Activated T-helper 17 cell treated with anti-CD3 and anti-CD28 coated beads, Interleukin-2, amount 50 U/mL, for 72 hours (primary cell): ENCODE measurements at places on chromosomes 1 and 21. TPM values are rescaled to one million over a fixed set of nuclear protein-coding genes. Genes with fewer than 3 reads are reported as not detected.
A peak's percentile ranks its signal among the peaks of the same experiment; 100 is the strongest.

The TRMT1L gene
- total RNA-seq, result 30.2 TPM

DNA sequence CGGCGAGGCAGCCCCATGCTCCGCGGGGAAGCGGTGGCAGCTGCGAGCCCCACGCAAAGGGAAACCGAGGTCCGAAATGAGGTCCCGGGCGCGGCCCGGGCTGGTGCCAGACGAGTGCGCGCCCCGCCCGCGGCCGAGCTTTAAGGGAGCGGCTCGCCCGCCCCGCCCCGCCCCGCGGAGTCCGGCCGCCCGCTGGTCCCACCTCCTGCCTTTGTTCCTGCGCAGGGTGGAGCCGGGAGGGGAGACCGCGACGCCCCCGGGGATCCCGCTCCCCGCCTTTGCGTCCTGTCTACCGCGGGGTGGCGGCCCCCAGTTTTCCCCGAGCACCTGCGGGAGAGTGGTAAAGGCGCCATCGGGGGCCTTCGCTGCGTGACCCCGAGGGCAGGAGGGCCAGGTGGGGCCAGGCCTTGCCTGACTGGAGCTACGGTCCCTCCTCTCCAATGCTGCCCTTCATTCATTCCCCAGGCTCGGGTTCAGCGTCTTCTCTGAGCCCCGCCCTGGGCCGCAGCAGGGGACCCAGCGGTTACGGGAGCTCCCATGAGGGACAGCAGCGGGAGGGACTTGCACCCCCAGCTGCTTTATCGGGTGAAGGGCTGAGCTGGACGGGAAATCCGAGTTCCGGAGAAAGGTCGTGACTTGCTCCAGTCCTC is at the start of gene HES2:
HES2 (minus strand) TSS at position 116 of the 650 bp plus-strand sequence; CDS start at position 17, 99 bp downstream.
- peaks cover 34% of the 10 kb centered on the region for H3K27me3 ChIP-seq
- no peak within 1 kb of the TSS for H3K27ac ChIP-seq
- H3K36me3 ChIP-seq, result no peaks in the 10 kb centered on the region
- H3K4me3 ChIP-seq, result peak within 1 kb of the TSS; percentile 12
- H3K4me1 ChIP-seq, result peaks cover 5% of the 10 kb centered on the region
- ATAC-seq, result peak; percentile 13

GRCh38 chr1:72568113-72568512 is 285.8 kb upstream of the NEGR1 start:
- H3K27me3 ChIP-seq, result no peaks in the 10 kb centered on the region
- no peaks in the 10 kb centered on the region for H3K36me3 ChIP-seq
- H3K27ac ChIP-seq, result no peak overlapping the region
- H3K4me3 ChIP-seq, result no peak overlapping the region
- no peaks in the 10 kb centered on the region for H3K4me1 ChIP-seq
- ATAC-seq, result no peak

DNA sequence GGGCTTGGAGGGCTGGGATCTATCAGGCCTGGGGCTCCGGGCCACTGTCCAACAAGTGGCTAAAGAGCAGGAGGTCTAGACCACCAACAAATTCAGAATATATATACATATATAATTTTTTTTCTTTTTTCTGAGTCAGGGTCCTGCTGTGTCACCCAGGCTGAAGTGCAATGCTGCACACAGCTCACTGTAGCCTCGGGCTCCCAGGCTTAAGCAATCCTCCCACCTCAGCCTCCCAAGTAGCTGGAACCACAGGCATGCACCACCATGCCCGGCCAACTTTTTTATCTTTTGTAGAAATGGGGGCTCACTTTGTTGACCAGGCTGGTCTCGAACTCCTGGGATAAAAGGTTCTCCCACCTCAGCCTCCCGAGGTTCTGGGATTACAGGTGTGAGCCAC is 6.8 kb upstream of the LAPTM5 start:
- H3K27ac ChIP-seq, result no peak overlapping the region
- no peaks in the 10 kb centered on the region for H3K27me3 ChIP-seq
- ATAC-seq, result no peak
- H3K4me1 ChIP-seq, result peaks cover 25% of the 10 kb centered on the region
- H3K4me3 ChIP-seq, result no peak overlapping the region
- H3K36me3 ChIP-seq, result no peaks in the 10 kb centered on the region

DNA sequence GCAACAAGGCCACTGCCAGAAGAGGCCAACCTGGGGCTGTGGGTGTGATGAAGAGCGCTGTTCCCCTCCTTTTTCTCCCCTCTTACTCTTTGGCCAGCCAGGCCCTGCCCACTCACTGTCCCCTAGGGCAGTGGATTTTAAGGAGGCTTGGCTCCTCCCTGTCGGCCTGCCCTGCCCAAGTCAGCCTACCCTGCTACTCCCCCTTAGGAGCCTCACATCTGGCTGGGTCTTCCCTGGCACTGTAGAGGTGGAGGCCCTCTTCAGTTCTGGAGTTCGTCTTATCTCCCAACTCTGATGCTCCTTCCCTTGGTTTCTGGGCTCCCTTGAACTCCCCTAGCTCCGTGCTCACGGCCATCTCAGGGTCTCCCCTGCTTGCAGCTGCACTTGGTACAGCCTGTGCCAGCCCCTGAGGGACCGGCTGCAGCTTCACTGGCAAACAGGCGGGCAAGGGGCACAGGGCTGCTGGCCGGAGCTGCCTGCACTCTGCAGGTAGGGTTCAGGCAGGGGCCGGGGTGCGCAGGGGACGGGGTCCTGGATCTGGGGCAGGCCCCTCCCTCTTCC is 4.0 kb downstream of the AMPD2 start:
- peaks cover 62% of the 10 kb centered on the region for H3K36me3 ChIP-seq
- H3K4me3 ChIP-seq, result peak overlapping the region; percentile 97
- H3K4me1 ChIP-seq, result peaks cover 19% of the 10 kb centered on the region
- H3K27me3 ChIP-seq, result no peaks in the 10 kb centered on the region
- no peak for ATAC-seq

DNA sequence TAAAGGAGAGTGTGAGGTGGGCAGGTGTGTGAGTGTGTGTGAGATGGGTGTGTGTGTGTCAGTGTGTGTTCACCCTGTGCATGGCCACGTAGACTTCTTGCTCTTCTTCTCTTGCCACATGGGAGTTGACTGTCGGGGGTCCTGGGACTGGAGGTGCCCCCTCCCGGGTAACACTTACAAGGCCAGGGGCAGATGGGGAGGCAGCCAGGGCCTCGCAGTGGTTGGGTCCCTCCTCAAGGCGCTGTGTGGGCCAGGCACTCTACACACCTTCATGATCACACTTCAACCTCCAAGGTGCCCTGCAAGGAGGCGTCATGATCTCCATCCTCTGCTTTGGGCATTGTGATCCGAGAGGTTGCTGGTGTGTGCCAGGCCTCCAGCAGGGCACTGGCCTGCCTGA is 2.3 kb downstream of the PLA2G2F start:
- peaks cover 12% of the 10 kb centered on the region for H3K27me3 ChIP-seq
- H3K27ac ChIP-seq, result no peak overlapping the region
- no peaks in the 10 kb centered on the region for H3K4me1 ChIP-seq
- ATAC-seq, result no peak
- H3K4me3 ChIP-seq, result no peak overlapping the region
- no peaks in the 10 kb centered on the region for H3K36me3 ChIP-seq

DNA sequence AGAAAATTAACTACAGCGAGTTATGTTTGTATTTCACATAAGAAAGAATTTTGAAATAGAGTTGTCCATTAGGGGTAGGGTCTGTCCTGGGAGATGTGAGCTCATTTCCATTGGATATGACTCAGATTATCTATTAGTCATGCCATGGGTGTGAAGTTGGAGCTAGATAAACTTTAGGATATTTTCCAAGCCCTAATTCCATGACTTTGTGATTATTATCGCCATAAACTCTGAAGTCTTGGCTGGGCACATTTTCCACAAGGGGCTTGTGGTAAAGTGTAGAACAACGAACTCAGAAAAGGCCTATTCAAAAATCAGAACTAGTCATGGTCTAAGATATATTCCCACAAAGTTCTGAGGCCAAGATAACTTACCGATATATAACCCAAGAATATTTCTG is 396.6 kb downstream of the DPYD start:
- H3K4me3 ChIP-seq, result no peak overlapping the region
- H3K36me3 ChIP-seq, result peaks cover 25% of the 10 kb centered on the region
- no peak overlapping the region for H3K27ac ChIP-seq
- H3K27me3 ChIP-seq, result no peaks in the 10 kb centered on the region
